ENCODE measurements at places on chromosomes 1 and 21.

GRCh38 chr1:48526008-48526710, 54.2 kb upstream of the SPATA6 start:
- DNase-seq, result no peak

GRCh38 chr1:109793486-109794318, 30.0 kb upstream of the EPS8L3 start:
- DNase-seq, result no peak

GRCh38 chr1:31615414-31615813, 2.1 kb upstream of the HCRTR1 start:
- DNase-seq, result no peak

DNA sequence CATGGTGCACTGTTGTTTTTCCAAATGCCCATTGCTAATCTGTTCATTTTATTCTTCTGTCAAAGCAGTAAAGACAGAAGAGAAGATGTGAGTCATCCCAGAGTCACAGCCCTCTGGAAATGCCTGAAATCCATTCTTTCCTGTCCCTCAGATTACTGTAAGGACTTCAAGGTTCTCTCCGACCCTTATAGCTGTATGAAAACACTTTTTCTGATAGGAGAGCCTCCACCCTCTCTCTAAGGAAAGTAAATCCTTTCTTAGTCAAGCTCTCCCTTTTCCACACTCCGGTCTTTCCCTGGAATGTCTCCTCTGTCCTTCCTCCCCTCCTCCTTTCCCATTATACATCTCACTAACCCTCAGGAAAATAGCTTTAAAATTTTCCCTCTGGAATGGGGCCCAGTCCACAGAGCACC, 3.5 kb upstream of the PRDX6 start:
- DNase-seq, result no peak

GRCh38 chr21:38417726-38418125, 80.6 kb downstream of the ERG start:
- DNase-seq, result no peak
